ENCODE measurements at places on chromosomes 4 and X. TPM values are rescaled to one million over a fixed set of nuclear protein-coding genes. Genes with fewer than 3 reads are reported as not detected.

SCD5 gene
- total RNA-seq, result 252 TPM

AWAT2 gene
- total RNA-seq, result not detected

SAT1 gene
- 64.8 TPM for total RNA-seq

ERCC6L gene
- total RNA-seq, result 1.4 TPM

GAGE12J gene
- total RNA-seq, result not detected

PABPC4L gene
- 3.2 TPM for total RNA-seq

DDX53 gene
- total RNA-seq, result not detected

C4orf51 gene
- not detected for total RNA-seq

UGT2A1 gene
- not detected for total RNA-seq

PDE5A gene
- 58.4 TPM for total RNA-seq
